ENCODE measurements at places on chromosomes 11 and 22.

- DNase-seq, result no peak
Observed at GRCh38 chr22:19745155-19746101, 15.2 kb upstream of the TBX1 start.

DNA sequence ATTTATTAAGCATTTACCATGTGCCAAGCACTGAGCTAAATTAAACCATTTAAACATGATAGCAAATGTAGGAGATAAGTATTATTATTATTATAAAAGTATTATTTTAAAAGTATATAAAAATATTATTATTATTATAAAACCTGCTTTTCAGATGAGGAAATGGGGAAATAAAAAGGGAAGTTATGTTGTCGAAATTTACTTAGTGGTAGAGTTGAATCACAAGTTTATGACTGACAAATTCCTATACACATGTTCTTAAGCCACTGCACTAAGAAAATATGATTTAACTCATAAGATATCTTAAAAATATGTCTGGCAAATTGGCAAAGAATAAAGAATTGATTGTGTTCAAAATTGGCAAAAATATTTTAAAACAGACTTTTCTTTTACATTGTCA lies 53.8 kb downstream of the CASP12 start:
- no peak for DNase-seq

DNA sequence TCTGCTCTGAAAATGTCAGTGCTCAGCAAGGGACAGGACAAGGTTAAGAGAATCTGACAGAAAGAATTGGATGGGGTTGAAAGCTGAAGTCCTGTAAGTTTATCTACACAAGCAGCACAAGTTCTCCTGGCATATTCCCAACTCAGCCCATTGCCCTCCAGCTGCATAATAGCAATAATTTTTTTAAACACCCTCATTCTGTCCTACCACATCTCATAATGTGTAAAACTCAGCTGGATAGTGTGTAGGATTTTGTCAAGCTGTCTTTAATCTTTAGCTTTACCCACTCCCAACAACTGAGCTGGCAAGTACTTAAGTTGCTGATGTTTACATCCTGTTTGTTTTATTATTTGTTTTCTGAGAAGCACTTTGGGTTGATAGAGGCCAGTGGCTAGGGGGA lies 158.9 kb downstream of the CADM1 start:
- no peak for DNase-seq

DNA sequence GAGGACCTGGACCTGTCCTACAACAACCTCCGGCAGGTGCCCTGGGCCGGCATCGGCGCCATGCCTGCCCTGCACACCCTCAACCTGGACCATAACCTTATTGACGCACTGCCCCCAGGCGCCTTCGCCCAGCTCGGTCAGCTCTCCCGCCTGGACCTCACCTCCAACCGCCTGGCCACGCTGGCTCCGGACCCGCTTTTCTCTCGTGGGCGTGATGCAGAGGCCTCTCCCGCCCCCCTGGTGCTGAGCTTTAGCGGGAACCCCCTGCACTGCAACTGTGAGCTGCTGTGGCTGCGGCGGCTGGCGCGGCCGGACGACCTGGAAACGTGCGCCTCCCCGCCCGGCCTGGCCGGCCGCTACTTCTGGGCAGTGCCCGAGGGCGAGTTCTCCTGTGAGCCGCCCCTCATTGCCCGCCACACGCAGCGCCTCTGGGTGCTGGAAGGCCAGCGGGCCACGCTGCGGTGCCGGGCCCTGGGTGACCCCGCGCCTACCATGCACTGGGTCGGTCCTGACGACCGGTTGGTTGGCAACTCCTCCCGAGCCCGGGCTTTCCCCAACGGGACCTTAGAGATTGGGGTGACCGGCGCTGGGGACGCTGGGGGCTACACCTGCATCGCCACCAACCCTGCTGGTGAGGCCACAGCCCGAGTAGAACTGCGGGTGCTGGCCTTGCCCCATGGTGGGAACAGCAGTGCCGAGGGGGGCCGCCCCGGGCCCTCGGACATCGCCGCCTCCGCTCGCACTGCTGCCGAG lies 1.5 kb downstream of the LRFN4 start:
- no peak for DNase-seq

- no peak for DNase-seq
Observed at GRCh38 chr11:4684631-4685285, 12.9 kb downstream of the OR51E2 start.

DNA sequence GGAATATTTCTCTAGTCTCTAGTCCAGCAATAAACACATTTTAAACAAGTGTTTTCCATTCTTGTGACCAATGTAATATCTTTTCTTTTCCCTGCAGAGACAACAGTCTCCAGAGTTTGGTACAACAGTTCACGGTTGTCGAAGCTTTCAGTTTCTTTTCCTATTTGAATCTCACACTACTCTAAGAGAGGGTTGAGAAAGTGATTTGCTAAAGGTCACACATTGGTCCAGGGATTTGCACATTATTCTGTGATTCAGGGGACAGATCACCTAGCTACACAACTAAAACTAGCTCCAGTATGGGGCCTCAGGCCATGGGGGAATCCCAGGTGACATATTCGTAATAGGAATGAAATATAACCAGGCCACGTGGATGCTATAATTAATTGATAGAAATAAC lies 132.5 kb downstream of the HIPK3 start:
- no peak for DNase-seq

GRCh38 chr22:23302171-23303002 lies 122.1 kb downstream of the BCR start:
- no peak for DNase-seq

DNA sequence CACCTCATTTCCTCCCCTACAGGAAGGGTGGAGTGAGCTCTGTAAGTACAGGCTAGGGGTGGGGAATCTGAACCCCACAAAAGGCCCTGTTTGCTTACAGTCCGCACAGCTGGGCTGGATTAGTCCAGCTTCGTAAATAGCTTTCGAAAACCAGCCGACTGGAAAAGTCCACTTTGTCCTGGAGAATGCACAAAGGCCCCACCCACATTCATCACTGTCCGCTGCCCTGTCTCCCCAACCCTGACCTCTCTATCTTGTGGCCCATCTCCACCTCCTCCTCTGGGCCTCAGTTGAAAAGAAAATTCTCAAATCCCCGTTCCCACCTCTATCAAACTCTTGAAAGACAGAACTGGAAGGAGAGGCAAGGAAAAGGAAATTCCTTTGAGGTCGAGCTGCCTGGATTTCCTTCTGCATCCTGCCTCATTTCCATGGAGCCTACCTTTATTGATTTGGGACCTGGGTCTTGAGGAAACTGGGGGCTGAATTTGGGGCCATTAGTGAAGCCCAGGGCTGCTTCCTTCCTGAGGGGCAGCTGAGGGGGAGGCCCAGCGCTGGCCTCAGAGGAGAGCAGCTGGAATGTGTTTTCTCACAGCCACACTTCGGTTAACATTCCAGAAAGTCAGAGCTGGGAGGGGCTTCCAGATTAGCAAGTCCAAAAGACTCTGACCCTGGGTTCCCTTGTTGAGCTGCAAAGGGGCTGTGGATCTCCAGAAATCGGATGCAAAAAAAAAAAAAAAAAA lies 147.6 kb downstream of the FBXO7 start:
- no peak for DNase-seq

DNA sequence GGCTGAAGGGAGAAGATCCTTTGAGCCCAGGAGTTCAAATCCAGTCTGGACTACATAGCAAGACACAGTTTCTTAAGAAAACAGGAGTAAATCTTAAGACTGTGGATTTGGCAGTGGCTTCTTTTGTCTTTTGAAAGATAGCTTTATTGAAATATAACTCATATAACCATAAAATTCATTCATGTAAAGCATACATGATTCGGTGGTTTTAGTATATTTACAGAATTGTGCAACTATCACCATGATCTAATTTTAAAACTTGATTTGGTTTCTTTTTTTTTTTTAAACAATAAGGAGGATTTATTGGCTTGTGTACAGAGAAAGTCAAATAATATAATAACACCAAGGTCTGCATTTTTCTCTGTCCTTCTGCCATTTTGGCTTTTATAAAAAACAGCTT lies 23.1 kb upstream of the PSMA1 start:
- DNase-seq, result no peak

GRCh38 chr11:95766701-95767100 lies 22.9 kb downstream of the FAM76B start:
- DNase-seq, result no peak

DNA sequence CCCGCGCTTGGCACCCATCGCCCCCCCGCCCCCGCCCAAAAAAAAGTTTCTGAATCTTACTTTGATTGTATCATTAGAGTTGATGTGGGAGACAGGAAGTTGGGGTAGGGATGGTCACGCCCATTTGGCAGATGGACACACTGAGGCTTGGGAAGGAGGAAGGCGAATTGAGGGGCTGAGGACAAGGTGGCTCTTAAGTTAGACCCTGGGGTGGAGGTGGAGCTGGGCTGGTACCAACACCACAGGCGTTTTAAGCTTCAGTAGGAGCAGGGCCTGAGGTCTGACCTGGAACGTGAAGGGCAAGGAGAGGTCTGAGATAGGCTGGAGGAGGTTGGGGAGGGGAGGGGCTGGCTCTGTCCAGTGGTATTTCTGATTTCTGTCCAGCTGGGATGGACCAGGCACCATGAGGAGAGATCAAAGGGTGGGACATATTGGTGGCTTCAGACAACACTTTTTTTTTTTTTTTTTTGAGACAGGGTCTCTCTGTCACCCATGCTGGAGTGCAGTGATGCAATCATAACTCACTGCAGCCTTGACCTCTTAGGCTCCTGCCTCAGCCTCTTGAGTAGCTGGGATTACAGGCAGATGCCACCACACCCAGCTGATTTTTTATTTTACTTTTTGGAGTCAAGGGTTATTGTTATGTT lies 799 bp upstream of the CDC42BPG start:
- no peak for DNase-seq

DNA sequence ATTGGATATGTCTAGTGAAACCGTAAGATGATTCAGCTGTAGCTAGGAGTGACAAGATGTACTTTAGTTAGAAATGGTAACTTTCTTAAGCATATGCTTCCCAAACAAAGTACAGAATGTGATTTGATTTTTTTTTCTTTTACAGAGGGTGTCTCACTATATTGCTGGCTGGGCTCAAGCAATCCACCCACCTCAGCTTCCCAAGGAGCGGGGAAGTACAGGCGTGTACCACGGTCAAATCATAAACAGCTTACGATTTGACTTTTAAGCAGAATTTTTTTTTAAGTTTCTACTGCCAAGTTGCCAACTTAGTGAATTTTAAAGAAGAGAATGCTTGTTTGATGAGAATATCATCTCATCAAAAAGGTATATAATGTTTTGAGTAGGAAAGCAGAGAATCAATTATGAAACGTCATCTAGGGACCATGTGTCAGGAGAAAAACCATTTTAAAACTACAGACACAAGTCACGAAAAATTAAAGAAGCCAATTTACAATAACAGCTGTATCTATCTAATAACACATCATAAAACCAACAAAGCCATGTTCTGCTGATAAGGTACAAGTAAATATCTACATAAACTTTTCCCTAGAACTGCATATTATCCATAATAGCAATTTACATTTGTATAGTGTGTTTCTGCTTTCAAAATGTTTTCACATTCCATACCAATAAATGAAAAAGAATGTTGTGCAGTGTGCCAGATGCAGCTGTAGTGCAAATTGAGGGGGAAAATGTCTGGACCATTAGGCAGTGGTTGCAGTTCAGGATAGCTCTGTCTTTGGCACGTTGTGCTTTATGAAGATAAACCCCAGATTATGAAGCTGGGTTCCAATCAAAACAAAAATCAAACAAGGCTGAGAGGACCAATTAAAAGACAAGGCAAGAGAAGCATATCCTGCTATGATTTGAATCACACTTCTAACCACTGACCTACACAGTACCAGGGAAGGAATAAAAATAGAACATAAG lies 33.7 kb upstream of the USP47 start:
- DNase-seq, result no peak

GRCh38 chr11:100105255-100105981 lies 581.7 kb upstream of the ARHGAP42 start:
- DNase-seq, result no peak

DNA sequence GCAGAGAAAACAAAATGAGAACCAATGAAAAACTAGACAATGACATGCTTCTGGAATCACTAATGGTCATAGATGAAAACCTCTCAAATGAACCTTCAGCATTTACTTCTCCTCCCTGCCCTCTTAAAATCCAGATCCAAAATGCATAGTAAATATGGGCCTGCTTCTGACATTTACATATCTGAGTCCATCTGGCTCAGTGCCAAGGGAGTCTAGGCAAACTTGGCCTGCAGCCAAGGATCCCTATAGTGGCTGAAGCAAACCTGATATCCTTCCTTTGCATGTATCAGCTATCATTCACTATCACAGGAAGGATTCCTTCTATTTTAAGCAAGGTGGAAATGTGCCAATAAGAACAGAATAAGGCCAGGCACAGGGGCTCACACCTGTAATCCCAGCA lies 104.8 kb downstream of the C11orf58 start:
- no peak for DNase-seq

- no peak for DNase-seq
Observed at GRCh38 chr11:69295995-69296889, 2.3 kb downstream of the MYEOV start.

- DNase-seq, result no peak
Observed at GRCh38 chr22:46376908-46377524, 41.5 kb downstream of the TRMU start.

DNA sequence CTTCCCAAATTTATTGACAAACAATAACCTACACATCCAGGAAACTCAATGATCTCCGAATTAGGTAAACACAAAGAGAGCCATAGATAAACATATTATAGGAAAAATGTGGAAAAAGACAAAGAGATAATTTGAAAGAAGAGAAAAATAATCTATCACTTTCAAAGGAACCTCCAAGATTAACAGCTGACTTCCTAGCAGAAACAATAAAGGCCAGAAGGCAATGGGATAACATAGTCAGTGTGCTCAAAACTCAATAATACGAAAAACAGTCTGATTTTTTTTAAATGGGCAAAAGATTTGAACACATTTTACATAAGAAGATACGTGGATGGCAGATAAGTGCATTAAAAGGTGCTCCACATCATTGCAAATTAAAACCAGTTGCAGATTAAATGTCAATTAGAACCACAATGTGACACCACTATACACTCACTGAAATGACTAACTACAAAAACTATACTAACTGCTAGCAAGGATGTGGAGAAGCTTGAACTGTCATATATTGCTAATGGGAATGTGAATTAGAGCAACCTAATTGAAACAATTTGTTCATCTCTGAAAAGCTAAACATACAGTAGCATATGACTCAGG lies 300.4 kb downstream of the TMEM135 start:
- DNase-seq, result no peak

DNA sequence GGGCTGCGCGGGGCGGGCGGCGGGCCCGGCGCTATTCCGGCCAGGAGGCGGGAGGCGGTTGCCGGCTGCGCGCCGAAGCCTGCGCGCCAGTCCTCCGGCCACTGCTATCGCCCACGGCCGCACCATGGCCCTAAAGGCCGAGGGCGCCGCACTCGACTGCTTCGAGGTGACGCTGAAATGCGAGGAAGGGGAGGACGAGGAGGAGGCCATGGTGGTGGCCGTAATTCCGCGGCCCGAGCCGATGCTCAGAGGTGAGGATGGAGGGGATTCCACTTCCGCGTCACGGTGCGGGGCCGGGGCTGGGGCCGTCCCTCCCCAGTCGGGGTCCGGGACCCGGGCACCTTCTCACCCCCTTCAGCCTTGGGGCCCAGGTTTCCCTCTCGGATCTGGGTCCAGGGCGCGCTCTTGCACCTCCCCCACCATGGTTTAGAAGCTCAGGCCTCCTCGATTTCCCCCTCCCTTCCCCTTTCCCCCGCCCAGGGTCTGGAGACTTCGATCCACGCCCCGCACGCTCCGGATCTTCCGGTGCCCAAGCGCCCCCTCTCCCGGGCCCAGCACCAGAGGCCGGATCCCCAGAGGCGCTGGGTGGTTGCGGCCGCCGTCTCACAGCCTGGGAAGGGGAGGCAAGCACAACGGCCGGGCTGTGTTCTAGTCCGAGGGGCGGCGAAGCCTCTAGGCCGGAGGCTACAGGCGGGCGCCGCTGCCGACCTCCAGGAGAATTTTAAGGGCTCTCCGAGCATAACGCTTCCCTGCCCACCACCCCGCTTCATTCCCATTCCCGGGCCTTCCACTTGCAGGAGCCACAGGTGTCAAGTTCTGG lies 517 bp downstream of the SPINDOC start:
- DNase-seq, result no peak

Measured in type B pancreatic cell (in vitro differentiated cells).